ENCODE measurements at places on chromosomes 1 and 21.

- H3K4me3 ChIP-seq, result no peak overlapping the region
- H3K4me1 ChIP-seq, result peaks cover 16% of the 10 kb centered on the region
- no peak for DNase-seq
Observed at GRCh38 chr1:201655910-201656309, 117.0 kb downstream of the NAV1 start.

DNA sequence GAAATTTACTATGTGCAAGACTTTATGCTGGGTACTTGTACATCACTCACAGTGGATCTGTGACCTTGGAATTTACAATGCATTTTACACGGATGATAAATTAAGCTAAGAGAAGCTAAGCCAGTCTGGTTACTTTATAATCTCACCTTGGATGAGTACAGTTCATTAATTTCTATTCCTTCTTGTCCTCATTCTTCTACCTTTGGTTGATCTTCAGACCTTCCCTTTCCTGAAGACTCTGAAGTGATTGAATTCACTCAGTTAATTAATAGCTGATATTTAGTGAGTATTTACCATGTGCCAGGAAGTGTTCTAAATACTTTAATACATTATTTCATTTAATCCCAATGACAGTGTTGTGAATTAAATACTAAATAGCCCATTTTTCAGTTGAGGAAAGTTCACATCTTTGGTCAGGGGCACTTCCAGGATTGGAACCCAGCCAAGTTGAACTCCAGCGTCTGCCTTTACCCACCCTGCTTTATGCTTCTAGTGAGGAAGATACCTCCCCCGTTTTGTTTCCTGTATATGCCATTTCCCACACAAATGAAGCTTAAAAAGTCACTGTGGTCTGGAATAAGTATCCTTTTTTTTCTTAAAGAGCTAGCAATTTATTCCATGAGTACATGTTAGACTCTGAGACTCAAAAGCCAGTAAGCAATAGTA, 146.6 kb downstream of the TLR5 start:
- DNase-seq, result no peak
- no peak overlapping the region for H3K4me3 ChIP-seq
- H3K36me3 ChIP-seq, result peaks cover 14% of the 10 kb centered on the region
- no peaks in the 10 kb centered on the region for H3K27me3 ChIP-seq
- H3K4me1 ChIP-seq, result peaks cover 10% of the 10 kb centered on the region

DNA sequence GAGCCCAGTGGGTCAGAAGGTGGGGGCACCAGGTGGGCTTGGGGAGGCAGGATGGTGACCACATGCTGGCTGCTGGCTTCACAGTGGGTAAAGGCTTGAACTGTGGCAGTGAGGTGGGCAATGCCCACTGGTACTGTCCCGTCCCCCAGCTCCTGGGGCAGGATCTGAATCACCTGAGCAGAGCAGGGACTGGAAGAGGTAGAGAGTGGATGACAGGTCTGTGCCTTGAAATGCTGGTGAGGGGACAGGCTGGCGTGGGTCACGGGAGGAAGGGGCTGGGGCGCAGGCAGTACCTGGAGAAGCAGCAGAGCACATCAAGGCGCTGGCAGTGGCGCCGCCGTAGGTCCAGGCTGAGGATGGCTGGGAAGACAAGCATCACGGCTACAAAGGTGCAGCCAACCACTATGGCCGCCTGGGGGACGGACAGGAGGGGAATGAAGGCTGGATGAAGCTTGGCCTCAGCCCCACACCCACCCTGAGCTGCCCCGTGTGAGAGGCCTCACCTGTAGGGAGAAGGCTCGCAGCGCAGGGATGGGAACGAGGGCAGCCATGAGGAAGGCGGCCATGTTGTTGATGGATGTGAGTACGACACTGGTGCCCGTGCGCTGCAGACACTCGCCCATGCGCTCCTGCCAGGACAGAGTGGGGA, 14.9 kb downstream of the PTCH2 start:
- no peak overlapping the region for H3K4me3 ChIP-seq
- peaks cover 3% of the 10 kb centered on the region for H3K4me1 ChIP-seq
- DNase-seq, result no peak
- H3K36me3 ChIP-seq, result no peaks in the 10 kb centered on the region

DNA sequence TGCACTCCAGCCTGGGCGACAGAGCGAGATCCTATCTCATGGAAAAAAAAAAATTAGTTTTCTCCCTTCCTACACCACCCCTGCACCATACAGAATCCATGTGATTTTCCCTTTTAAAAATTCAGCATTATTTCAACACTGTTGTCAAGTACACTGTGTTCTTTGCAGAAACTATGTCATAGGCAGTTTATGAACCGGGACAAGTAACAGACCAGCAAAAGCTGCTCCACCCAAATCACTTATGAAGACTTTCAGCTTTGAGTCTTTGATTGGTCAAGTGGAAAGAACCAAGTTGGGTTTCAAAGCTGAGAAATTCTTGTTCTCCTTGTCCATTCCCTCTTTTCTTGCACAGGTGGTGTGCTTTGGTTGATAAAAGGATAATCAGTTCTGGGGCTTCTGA, 173.0 kb downstream of the CDC7 start:
- H3K4me3 ChIP-seq, result no peak overlapping the region
- no peaks in the 10 kb centered on the region for H3K27me3 ChIP-seq
- H3K36me3 ChIP-seq, result no peaks in the 10 kb centered on the region
- H3K27ac ChIP-seq, result no peak overlapping the region

DNA sequence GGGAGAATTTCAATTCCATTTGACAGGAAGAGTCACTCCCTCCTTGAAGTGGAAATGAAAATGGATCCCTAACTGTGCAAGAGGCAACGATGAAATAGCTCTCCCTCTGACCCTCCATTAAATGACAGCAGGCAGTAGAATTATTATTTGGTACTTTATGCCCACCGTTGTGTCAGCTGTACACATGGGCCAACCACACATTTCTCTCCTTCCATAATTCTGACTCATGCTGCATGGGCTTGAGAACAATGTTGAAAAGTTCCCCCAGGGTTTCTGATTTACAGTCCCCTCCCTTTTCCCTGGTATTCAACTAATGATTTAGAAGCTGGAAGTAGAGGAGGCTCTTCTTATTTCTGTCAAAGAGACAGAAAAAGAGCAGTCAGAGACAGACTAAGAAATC, 103.5 kb downstream of the RGS7 start:
- H3K27me3 ChIP-seq, result no peaks in the 10 kb centered on the region
- no peak for DNase-seq
- no peaks in the 10 kb centered on the region for H3K4me1 ChIP-seq
- no peak overlapping the region for H3K27ac ChIP-seq

DNA sequence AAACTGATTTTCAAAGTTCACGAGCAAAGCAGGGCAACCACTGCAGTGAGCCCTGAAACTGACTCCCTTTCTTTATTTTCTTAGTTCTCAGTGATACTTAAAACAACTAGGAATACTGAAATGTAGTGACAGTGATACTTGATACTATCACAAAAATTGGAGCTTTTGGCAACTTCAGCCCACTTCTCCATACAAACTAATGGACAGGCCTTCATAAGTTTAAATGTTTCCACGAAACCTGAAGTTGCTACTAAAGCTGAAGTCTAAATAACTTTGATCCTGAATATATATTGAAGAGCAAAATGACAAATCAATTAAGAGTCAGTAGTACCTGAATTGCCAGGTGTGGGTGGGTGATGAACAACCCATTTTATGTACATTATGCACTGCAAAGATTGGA, 10.0 kb downstream of the NR5A2 start:
- peaks cover 92% of the 10 kb centered on the region for H3K27me3 ChIP-seq
- no peak overlapping the region for H3K27ac ChIP-seq
- no peaks in the 10 kb centered on the region for H3K36me3 ChIP-seq
- H3K4me3 ChIP-seq, result no peak overlapping the region

DNA sequence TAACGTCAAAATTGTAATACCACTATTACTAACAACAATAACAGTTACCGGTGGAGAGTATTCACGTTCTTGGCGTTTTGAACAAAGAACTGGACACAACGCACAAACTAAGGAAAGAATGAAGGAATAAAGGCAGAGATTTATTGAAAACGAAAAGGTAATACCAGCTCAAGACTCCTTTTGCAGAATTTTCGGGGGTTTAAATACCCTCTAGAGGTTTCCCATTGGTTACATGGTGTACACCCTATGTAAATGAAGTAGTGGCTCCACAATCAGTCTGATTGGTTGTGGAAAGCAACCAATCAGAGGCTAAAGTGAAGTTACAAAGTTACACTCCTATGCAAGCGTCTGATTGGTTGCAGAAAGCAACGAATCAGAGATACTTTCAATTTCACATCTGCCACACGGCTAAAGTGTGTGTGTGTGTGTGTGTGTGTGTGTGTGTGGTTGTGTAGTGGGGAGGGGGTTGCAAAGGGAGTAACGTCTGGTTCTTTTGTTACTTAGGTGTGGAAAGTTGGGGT, 1.1 kb upstream of the GTF2B start:
- peaks cover 2% of the 10 kb centered on the region for H3K4me1 ChIP-seq
- no peak overlapping the region for H3K27ac ChIP-seq
- no peak for DNase-seq
- H3K36me3 ChIP-seq, result no peaks in the 10 kb centered on the region

DNA sequence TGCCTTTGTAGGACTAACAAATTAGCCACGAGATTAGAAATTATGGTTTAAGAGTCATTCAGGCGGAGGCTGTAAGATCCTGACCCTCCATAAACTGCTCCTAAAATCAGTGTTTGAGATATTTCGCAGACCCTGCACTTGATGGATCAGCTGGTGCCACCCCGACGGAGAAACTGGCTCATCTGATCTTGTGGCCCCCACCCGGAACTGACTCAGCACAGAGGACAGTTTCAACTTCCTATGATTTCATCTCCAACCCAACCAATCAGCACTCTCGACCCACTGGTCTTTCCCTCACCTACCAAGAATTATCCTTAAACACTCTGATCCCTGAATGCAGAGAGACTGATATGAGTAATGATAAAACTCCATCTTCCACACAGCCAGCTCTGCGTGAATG, 3.7 kb upstream of the JAM2 start:
- no peaks in the 10 kb centered on the region for H3K27me3 ChIP-seq
- no peaks in the 10 kb centered on the region for H3K36me3 ChIP-seq
- H3K27ac ChIP-seq, result no peak overlapping the region
- H3K4me1 ChIP-seq, result peaks cover 3% of the 10 kb centered on the region

DNA sequence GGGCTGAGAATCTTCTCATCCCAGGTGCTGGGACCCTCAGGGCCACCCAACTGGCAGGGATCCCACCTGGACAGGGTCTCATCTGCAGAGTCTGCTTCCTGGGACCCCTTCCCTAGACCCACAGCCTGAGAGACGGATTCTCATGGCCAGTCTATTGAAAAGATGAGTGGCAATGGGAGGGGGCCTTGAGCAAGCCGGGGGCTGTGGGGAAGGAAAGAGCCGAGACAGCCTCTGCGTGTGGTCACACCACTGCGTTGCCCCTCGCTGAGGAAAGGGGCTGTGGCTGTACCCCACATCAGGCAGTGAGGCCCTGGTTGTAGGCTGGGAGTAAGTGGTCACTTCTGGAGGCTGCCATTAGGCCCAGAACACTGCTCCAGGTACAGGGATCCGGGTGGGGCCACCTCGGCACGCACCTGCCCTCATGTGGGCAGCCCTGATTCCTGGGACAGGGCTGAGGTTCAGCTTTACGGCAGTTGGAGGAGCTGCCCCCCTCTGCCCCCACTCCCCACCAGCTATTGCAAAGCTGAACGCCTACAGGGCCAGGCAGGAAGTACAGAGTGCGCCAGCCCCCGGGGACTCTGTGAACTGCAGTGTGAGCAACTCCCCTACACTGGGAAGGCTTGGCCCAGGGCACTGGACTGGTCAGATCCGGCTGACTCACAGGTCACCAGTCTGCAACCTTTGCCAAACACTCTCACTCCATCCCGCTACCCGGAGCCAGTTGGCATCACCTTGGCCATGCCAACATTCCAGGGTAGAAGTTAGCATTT, 106.9 kb downstream of the RIPK4 start:
- H3K27ac ChIP-seq, result no peak overlapping the region
- no peak for DNase-seq
- no peak overlapping the region for H3K4me3 ChIP-seq
- no peaks in the 10 kb centered on the region for H3K36me3 ChIP-seq

- H3K27ac ChIP-seq, result no peak overlapping the region
- H3K4me1 ChIP-seq, result no peaks in the 10 kb centered on the region
- H3K36me3 ChIP-seq, result peaks cover 5% of the 10 kb centered on the region
Observed at GRCh38 chr21:42558846-42559245, 45.2 kb downstream of the SLC37A1 start.

DNA sequence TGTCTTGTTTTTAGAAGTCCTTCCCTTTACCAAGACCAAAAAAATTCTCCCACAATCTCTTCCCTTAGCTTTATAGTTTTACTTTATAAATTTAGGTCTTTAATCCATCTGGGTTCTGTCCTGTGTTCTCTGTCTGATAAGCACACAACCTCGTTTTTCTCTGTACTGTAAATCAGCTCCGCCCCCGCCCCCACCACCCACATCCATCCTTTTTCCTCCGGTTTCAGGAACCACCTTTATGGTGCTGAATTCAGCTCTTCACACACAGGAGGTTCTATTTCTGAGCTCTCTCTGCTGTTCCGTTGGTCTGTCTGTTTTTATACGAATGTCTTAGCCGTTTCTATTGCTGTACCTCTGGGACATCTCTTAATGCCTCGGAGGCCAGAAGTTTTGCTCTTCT, 44.5 kb downstream of the ACTL8 start:
- no peaks in the 10 kb centered on the region for H3K4me1 ChIP-seq
- peaks cover 44% of the 10 kb centered on the region for H3K27me3 ChIP-seq
- H3K36me3 ChIP-seq, result no peaks in the 10 kb centered on the region
